ENCODE measurements at places on chromosomes 2 and 18. TPM values are rescaled to one million over a fixed set of nuclear protein-coding genes. Genes with fewer than 3 reads are reported as not detected.

GRCh38 chr2:190235551-190236075, 84.0 kb downstream of the HIBCH start:
- DNase-seq, result no peak

DNA sequence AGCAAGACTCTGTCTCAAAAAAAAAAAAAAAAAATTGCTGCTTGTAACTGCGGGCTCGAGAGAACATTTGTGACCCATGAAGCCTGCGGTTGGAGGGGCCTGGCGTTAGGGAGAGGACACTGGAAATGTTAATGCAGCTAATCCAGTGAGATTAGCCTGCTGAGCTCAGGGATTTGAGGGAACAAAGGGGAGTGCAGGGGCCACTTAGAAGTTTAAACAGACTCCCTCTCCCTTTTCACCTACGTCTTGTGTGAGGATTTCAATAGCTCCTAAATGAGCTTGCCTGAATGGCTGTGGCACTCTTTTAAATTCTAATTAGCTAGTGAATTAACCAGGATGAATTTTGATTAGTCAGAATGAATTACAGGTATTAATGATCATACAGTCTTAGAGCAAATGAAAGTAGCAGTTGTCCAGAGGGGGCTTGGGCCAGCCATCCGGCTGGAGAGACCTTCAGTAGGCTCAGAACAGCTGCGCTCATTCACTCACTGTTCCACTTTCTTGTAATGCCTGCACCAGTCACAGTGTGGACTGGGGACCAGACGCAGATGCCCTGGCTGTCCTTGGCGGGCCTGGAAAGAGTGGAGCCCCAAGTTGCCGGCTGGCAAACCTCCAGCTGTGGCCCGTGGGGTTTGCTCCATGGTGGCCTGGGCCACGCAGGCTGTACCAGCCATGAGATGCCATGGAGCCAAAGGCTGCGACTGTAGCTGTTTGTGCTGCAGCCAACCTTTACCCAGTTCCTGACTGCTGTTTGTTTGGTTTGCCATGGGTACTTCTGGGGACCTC, 20.8 kb downstream of the LDLRAD4 start:
- no peak for DNase-seq

DNA sequence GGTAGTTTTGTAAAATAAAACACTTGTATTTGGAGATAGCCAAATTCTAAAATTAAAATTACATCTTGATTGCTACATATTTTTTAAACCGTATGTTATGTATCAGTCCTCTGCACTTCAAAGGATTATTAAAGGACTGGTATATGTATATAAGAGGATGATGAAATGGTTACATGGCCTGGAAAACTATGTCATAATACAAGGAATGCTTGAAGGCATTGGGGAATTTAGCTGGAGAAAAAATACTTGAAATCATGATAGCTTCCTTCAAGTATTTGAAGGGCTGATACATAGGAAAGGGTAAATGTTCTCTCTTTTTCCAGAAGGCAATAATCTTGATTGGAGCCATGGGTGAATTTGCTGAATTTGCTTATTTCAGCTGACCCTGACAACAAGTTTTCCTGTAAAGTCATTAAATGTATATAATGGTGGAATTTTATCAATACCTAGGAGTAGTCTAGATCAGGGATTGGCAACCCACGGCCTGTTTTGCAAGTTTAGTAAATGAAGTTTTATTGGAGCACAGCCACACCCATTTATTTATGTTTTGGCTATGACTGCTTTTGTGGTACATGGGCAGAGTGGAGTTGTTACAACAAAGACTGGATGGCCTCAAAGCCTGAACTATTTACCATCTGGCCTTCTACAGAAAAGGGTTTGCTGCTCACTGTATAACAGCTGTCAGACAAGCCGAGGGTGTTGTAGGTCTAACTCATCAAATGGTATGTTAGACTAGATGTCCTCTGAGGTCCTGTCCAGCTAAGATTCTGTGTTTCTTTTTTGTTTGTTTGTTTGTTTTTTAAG, 34.4 kb downstream of the ACYP2 start:
- DNase-seq, result no peak

GRCh38 chr18:79395761-79396404, at the start of gene NFATC1:
TSS of gene NFATC1 (plus strand) at chr18:79395930. CDS start at chr18:79396225, 295 bp downstream.
- no peak for DNase-seq

DNA sequence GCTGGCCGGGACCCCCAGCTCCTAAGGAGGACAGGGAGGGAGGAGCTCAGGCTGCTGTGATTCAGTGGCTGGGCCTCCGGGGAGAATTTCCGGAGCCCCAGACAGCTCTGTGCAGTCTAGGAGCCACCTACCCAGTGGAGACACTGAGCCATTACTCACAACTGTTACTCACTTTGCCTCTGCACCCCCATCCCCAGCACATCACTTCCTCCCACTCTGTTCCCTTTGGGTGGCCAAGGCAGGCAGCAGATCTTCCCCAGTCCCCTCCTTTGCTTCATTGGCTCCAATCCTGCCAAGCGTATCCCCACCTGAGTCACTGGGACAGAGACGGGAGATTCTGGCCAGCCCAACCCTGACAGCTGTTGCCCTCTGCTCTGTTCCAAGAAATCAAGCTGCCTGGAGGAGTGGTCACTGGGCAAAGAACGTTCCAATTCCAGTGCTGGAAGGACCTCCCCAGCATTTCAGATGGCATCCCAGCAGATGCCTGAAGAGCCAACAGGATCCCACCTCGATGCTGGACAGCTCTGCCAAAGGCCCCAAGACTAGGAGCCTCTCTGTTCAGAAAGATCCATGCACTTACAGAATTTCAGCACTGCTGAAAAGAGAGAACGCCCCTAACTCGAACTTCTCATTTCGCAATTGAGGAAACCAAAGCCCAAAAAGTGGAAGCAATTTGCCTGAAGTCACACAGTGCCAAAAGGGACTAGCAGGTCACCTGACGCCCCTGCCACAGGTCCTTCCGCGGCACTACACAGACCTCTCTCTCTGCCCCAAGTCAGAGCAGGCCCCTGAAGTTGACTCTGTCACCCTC, 68.3 kb downstream of the TNS1 start:
- no peak for DNase-seq

- DNase-seq, result no peak
Measured at GRCh38 chr2:43810452-43810851, 28.2 kb downstream of the ABCG5 start.

DNA sequence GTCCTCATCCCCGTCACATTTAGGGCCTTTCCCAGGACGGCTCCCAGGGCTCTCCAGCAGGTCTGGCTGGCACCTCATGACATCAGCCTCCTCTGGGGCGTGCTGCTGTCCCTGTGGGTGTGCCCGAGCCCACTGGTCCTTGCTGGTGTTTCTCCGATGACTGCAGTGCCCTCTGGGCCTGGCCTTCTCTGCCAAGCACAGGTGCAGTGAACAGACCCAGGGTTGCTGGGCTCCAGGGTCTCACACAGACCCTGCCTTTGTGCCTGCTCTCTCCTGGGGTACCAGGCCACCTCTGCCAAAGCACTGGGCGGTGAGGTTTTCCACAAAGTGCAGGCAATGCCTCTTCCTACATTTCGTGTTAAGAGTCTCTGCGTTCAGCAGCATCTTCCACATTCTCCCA, 246.1 kb downstream of the ACKR3 start:
- DNase-seq, result no peak

- DNase-seq, result no peak
Measured at GRCh38 chr2:221420245-221420644, 151.9 kb downstream of the EPHA4 start.

GRCh38 chr2:22481486-22482259, 903.3 kb upstream of the KLHL29 start:
- DNase-seq, result no peak

The CAD gene
- 59.7 TPM for total RNA-seq

The SP140L gene
- total RNA-seq, result 2.7 TPM

The SCN2A gene
- total RNA-seq, result 0.86 TPM

The SMYD1 gene
- total RNA-seq, result not detected

The FAP gene
- total RNA-seq, result not detected

The PPP3R1 gene
- total RNA-seq, result 48.5 TPM

Data from progenitor cell of endocrine pancreas (in vitro differentiated cells).